ENCODE measurements at places on chromosomes 7 and 10.
A peak's percentile ranks its signal among the peaks of the same experiment; 100 is the strongest.

- DNase-seq = no peak
Observed at GRCh38 chr7:45421806-45422205, 152.4 kb upstream of the ADCY1 start.

DNA sequence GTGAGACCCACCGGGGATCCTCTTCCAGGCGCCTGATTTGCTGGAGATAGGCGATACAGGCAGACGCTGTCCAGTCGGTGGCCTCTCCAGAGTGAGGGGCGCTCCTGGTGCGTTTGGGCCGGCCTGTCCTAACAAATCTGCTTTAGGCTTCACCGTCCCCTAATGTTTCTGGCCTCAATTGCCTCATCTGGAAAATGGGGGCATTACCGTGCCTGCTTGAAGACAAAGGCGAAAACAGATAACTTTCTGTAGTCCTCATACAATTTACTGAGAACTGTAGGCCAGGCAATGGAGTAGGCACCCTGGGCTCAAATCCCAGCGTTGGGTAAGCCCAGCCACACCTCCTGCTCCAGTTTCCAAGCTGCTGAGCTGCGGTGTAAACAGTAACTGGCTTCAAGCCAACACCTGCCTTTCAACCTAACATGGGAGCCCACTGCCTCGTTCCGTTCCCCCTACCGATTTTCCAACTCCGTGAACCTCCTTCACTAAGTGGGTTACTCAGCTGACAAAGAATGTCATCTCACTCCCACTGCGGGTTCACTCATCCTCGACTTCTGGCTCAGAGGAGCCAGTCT is 589 bp upstream of the ZFAND4 start:
- peak; percentile 4 for DNase-seq

- no peak for DNase-seq
Observed at GRCh38 chr10:23370106-23370505, 25.5 kb upstream of the C10orf67 start.

GRCh38 chr10:28768227-28768626 is 90.9 kb downstream of the BAMBI start:
- DNase-seq = no peak

- DNase-seq = no peak
Observed at GRCh38 chr7:130492523-130493274, 814 bp downstream of the MEST start.

DNA sequence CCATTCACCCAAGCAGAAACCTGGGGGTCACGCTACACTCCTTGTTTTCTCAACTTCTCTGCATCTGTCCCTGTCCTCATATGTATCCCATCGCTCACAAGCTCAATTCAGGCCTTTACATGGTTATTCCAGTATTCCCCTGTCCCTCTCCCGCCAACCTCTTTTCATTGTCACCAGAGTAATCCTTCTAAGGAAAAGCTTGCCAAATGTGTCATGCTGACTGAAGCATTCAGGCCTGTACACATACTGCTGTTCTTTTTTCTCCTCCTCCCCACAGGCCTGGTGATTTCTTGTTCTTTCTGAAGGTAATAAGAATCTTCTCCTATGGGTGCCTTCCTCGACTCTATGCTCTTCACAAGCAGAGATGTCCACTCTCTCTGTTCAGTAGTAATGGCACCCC is 282.2 kb downstream of the PHTF2 start:
- DNase-seq = no peak

DNA sequence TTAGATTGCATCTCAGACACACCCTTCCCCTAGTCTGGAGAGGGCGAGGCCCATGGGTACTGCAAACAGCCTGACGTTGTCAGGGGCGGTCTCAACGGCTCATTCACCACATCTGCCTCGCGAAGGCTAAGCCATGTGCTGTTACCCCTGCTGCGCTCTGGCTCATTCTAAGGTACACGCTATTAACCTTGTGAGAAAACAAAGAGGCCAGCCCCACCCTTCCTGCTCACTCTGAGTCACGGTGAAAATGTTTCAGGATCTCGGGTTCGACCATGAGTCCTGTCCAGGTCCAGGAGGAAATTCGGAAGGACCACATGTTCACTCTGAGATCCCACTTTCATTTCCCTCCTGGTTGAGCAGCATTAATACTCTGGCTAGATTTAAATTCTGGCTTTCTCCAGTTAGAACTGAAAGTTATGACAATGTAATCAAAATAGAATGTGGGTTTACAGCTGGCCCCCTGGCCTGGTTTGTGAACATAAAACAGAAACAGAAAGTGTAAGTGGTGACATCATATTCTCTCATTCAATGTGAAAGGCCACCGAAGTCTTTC is 55.2 kb downstream of the EGFR start:
- no peak for DNase-seq

GRCh38 chr10:33164060-33164709 is 170.3 kb downstream of the NRP1 start:
- DNase-seq = no peak

- DNase-seq = no peak
Observed at GRCh38 chr10:33041783-33042437, 83.9 kb upstream of the ITGB1 start.

GRCh38 chr10:33706191-33706590 is 371.7 kb upstream of the NRP1 start:
- no peak for DNase-seq

DNA sequence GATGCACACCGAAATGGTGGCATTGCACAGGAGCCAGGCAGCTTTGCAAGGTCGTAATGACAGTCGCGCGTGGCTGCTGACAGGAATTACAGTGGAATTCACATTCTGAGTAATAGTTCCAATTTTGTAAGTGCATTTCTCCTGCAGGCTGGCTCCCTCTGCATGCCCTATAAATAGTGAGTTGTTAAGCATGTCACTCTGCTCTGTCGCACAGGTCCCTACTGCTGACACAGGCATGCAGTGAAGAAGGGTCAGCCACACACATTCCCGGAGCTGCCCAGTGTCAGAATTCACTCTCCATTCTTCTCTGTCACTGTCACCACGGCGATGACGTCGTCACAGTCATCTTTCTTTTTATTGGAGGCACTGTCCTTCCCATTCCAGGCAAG is 49.2 kb upstream of the SHH start:
- no peak for DNase-seq

GRCh38 chr10:299512-299911 is 164.3 kb downstream of the ZMYND11 start:
- no peak for DNase-seq

DNA sequence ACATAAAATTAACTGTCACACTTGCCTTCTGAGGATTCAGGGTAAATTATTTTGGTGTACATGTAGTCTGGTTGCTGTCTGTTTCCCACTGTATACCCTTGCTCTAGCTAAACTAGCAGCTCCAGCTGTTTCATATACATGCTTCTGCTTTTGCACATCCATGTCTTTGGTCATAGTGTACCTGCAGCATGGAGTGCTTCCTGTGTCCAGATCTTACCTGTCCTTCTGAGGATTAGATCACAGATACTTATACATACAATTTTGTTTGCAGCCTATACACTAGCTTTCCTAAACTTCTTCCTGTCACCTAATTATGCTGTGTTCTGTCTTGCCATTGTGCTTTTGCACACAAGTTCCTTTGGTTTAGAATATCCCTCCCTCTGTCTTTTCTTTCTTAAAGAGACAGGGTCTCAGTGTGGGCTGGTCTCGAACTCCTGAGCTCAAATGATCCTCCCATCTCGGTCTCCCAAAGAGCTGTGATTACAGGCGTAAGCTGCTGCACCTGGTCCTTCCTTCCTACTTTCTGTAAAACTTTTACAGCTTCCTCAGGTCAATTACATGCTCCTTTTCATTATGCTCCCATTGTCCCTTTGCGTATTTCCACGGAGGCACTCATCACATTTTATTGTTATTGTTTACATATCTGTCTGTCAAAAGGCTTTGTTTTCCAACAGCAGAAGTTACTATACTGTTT is 33.8 kb downstream of the TPST1 start:
- DNase-seq = no peak

GRCh38 chr7:17302575-17303142 is 4.2 kb downstream of the AHR start:
- DNase-seq = no peak

DNA sequence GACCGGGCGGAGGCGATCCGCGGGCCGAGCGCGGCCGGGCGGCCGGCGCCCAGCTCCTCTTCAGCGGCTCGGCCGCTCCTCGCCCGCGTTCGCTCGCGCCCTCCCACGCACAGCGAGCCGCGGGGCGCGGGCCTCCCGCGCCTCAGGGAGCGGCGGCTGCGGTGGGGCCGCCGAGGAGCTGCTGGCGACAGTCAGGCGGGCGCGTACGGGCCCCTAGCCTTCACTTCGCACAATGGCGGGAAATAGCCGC is at the start of gene MCMBP:
TSS of gene MCMBP (minus strand) at position 234 of the 250 bp plus-strand sequence. CDS start 259 bp downstream, outside the sequence.
- DNase-seq = no peak

DNA sequence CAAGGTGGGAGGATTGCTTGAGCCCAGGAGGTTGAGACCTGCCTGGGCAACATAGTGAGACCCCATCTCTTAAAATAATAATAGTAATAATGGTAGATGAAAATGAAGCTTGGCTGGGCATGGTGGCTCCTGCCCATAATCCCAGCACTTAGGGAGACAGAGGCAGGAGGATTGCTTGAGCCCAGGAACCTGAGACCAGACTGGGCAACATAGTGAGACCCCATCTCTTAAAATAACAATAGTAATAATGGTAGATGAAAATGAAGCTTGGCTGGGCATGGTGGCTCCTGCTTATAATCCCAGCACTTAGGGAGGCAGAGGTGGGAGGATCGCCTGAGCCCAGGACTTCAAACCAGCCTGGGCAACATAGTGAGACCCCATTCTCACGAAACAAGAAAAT is 49.5 kb upstream of the LMTK2 start:
- DNase-seq = no peak

DNA sequence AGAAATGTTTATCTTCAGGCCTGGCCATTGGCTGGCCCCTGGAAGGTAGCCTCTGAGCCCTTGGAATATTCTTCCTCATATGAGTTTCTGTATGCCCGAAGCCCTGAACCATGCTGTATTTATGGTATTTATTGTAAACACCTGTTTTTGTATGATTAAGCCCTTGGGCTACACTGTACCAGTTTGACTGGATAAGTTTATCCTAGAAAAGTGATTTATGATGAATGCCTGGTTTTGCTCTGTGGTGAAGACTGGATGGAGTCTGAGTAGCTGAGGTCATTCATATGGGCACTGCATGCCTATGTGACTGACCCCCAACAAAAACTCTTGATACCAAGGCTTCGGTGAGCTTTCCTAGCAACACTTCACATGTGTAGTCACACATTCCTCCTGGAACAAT is 66.7 kb downstream of the CASD1 start:
- no peak for DNase-seq

DNA sequence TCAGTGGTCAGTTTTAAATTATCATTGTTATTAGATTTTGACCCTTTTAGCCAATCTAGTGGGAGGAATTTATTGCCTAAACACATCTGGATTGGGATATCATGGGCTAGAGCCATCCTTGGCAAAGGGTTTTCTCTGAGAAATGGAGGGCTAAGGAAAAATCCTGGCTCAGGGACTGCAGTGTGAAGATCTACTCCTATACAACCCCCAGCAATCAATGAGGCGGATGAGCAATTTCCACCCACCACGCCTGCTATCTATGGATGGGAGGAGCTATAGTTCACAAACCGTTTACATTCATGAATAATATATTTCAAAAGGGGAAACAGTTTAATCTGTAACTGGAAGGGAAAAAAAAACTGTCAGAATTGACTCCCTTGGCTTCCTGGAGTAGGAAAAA is 2.7 kb downstream of the CAV1 start:
- DNase-seq = no peak

DNA sequence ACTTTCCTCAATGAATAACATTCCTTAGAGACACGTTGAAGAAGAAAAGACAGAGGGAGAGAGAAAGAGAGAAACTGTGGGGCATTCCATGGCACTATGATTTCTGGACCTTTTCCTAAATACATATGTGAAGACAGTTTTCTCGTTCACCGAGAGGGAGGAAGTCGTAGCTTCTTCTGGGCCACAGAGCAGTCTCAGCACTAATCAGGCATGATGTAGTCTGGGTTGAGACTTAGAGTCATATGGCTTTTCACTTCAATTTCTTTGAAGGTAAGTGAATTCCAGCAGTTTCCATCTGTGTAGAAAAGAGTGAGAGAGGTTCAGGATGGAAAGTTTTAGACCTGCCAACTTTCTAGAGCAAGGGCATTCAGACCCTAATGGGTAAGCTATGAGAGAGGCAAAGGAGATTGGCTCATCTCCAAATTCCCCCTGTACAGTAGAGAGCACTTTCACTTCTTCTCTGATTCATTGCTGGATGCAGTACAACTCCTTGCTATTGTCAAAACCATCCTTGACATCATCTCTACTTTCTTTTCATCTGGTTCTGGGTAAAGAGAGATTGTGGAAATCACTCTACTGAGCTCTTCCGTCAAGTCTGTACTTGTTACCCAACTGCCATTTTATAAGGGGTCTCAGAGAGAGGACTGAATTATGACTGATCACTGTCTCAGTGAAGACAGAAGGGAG is 31.5 kb upstream of the OR9A4 start:
- DNase-seq = no peak

DNA sequence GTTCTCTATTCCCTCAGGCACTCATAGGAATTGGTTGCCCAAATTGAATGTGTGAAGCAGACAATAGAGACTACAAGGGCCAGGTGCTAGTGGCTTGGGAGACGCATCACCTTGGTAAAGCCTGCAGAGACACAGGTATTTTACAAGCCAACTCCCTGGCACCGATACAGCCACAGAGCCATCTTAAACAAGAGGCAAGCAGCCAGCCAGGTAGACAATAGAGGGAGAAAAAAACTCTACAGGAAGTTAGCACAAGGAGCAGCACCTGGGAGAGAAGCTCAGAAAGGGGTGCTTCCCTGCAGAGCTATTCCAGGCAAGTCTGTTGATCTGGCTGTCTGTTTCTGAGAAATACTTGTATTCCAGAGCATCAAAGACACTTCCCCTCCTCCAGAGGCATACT is 43.0 kb upstream of the CDK1 start:
- no peak for DNase-seq

GRCh38 chr10:33630761-33631160 is 296.3 kb upstream of the NRP1 start:
- DNase-seq = no peak

DNA sequence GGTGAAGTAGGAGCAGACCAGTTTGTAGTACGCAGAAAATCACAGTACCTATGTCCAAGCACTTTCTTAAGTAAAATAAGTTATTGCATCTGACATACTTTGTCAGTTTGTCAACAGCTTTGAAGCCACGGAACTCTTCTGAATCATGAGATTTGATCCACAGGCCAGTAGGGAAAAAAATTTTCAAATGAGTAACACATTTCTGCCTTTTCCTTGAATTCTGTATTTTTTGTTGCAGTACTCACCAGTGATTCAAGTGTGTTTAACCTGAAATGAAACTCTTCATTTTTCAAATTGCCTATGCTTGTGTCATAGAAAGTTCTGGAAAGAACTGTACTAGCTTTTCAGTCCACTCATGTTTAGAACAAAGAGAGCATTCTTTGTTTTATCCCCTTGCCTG is 337.7 kb downstream of the GATA3 start:
- DNase-seq = no peak

DNA sequence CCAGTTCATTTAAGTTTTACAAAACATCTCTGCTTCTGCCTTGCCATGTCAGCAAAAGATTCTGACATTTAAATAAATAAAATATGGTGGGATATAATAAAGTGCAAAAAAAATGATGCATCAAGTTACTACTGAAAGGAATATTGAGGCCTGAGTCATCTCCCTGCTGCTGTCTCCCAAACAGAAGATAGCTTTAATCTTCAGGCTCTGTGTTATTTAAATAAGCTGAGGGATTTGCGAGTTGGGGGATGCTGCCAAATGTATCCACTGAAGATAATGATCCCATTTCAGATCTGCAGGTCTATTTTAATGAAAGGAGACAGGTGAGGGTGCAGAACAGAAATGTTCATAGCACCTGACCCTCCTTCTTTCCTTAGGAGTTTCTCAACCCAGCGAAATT is 720.8 kb downstream of the AUTS2 start:
- no peak for DNase-seq
